ENCODE measurements at places on chromosomes 12 and 14.

DNA sequence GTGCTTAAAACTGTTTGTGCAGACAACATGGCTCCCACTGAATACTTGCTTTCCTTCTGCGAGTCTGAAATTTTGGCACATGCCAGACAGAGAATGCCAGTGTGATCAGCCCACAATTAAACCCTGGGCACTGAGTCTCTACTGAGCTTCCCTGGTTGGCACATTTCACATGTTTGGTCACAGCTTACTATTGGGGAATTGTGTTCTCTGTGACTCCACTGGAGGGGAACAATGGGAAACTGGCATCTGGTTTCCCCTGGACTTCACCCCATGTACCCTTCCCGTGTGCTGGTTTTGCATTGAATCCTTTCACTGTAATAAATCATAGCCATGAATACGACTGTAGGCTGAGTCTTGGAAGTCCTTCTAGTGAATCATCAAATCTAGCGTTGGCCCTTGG, 64.9 kb downstream of the EFCAB11 start:
- DNase-seq, result no peak

DNA sequence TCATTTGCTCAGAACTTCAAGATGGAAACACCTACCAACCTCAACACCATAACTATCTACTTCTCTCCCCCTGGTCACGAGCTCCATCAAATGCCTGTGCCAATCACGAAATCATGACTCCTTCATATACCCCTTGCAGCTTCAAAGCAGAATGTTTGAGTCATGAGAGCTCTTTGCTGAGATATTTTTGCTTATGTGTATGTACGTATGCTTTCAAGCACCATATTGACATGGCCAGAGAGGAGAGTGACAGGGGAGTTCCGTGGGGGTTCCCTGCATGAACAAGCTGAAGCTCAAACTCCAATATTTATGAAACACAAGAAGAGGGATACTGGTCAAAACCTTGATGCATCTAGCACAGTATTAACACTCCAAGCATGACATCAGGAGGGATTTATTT, 374.4 kb downstream of the DPF3 start:
- no peak for DNase-seq

- no peak for DNase-seq
These were observed 43.6 kb downstream of the SYNE3 start for GRCh38 chr14:95472819-95473251.

- DNase-seq, result no peak
These were observed 88.0 kb upstream of the MBIP start for GRCh38 chr14:36408388-36408787.

DNA sequence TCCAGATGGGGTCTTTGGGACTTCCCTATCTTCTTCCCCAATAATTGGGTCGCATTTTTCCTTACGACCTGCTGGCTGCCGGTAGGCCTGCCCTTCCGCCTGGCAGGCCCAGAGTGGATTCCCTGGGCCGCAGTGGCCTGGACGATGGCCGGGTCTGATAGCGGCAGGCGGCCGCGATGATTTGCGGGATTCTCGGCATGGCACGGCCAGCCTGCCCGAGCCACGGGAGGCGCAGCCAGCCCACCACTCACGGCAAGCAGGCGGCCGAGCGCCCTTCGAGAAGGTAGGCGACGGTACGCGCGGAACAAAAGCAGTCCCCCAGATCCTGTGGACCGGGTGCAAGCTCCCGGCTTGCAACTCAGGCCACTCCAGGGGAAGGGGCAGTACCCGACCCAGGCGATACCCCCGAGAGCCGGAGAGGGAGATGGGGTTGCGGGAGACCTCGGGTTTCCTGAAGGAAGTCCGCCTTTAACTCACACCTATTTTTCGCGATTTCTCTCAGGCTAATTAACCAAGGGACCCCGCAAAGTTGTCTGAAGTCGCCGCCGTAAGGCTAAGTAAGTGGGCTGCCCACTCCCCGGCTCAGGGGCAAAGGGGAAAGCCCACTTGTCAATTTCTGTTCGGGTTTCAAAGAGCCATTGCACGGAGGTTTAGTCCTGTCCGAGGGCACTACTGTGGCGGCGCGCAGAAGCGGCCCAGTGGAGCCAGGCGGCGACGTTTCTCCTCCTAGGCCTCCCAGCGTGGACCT, 1.4 kb upstream of the GSC start:
- DNase-seq, result no peak

- no peak for DNase-seq
These were observed 19.2 kb downstream of the PACS2 start for GRCh38 chr14:105333613-105334364.

DNA sequence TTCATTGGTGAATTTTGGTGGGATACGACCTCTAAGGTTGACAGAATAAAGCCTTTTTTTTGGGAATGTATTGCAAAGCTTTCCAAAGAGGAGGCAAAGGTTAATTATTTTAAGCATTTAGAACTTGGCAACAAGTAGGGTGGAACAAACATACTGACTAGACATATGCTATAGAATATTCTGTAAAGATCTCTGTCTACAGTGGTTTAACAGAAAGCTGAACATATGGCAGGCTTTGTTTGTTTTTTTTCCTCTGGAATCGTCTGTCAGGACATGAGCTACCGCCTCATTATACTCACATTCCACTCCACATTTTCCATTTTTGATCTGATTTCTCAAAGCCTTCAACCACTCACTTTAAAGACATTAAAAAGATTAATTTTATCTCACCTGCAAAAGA, 153.4 kb upstream of the PELI2 start:
- no peak for DNase-seq

DNA sequence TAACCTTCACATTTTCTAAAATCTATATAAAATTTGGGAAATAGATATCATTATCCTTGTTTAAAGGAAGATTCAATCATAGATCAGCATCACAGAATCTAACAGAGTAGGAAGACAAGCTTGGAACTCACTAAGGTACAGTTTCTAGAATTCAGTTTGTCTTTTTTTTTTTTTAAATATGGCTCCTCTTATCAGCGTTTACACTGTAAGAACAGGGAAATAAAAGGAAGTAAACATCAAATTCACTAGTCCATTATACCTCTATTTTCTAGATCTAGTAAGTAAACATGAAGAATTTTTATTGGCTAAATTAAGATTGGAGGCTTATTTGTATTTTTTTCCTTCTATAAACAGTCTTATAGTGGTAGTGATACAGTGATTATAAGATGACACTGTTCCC, 144.9 kb downstream of the LRIG3 start:
- no peak for DNase-seq

- no peak for DNase-seq
These were observed 439 bp downstream of the GOLGA5 start for GRCh38 chr14:92794547-92794941.

GRCh38 chr12:19489168-19489567, 49.9 kb downstream of the AEBP2 start:
- DNase-seq, result no peak

- DNase-seq, result no peak
These were observed 796.4 kb downstream of the MED13L start for GRCh38 chr12:115481141-115481540.

DNA sequence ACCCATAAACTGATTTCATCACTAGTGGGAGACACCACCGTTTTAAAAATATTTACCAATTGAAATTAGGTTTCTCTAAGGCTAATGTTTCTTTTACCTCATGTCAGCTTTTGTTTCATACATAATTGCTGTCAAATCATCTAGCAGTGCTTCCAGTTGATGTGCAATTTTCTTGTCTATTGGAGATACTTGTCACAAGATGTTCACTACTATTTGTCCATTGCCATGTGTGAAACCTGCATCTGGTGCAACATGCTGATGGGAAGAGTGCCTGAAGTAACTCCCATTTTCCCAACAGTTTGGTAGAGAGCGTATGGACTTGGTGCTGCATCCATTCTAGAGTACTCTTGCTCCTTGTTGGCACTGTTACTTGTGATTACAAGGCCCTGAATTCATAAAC, 9.7 kb downstream of the XPOT start:
- no peak for DNase-seq

DNA sequence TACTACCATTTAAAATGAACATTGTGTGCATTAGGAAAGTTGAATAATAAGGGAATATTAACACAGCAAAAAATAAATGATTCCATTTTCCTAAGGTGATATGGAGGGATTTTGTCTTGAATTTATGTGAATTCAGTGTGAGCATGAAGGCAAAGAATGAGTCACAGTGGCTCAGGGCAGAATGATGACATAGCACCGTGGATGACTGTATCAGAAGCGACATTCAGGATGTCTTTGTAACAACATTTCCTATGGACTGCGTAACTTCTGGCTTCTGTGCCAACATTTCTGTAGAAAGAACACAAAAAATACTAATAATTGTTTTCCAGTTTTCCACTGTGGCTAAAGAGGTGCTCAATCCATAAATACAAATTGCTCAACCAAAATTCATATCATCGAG, 54.6 kb downstream of the TTC8 start:
- peak; percentile 89 for DNase-seq

DNA sequence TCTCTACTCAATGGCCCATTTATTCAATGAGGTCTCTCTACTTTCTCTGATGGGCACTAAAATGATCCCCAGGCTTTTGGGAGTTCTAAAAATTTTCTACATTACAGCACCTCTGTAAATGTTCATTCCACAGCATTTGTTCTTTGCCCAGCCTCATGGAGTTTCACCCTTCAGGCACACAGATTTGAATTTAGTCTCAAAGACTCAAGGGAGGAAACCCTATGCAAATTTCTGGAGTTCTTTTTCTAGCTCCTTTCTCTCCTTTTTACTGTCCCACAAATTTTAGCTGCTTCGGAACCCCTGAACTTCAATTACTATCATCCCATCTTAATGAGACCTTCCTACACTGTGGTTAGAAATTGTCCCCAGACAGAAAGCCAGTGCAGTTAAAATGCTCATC, 17.5 kb upstream of the RAB21 start:
- DNase-seq, result no peak

- peak; percentile 58 for DNase-seq
These were observed 519 bp downstream of the MORN3 start for GRCh38 chr12:121668750-121669520.

GRCh38 chr14:68574906-68575305, 218.0 kb downstream of the ZFP36L1 start:
- DNase-seq, result peak; percentile 37

GRCh38 chr14:92635896-92636295, 112.5 kb downstream of the LGMN start:
- no peak for DNase-seq

DNA sequence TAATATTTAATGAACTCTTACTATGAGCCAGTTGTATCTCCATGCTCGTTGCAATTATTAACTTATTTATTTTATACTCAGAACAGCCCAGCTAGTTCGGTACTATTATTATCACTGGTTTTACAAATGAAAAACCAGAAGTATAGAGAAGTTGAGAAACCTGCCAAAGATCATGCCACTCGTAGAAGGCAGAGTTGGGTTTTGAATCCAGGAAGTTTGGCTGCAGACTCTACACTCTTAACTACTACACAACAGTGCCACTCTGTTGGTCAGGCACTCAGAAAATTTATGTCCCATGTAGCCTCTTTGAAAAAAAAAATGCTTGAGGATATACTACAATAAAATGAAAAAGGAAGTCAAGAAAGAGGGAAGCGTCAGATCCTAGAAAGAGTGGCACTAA, 71.5 kb upstream of the ARID2 start:
- no peak for DNase-seq

DNA sequence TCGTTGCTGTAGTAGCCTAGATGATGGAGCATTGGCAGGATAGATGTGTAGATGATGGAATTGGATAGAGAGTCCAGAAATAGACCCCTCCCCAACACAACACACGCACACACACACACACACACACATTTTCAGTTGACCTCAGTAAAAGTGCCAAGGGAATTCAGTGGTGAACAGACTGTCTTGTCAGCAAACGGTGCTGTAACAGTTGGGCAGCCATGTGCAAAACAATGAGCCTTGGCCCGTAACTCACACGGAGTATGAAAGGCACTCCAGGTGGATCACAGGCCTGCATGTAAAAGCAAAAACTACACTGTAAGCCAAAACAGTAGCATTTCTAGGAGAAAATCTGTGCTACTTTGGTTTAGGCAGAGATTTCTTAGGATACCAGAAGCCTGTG, 87.8 kb downstream of the DDX51 start:
- DNase-seq, result no peak

DNA sequence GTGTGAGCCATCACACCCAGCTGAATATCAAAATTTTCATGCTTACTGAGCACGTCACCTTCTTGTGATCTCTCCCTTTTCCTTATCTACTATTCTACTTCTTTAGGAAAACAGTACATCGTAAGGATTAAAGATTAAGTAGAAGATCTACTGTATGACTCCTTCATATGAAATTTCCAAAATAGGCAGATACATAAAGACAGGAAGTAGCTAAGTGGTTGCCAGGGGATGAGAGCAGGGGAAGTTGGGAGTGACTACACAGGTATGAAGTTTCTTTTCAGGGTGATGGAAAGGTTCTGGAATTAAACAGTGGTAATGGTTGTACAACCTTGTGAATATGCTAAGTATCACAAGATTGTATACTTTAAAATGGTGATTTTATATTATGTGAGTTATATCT, 36.5 kb upstream of the CERS5 start:
- DNase-seq, result no peak

DNA sequence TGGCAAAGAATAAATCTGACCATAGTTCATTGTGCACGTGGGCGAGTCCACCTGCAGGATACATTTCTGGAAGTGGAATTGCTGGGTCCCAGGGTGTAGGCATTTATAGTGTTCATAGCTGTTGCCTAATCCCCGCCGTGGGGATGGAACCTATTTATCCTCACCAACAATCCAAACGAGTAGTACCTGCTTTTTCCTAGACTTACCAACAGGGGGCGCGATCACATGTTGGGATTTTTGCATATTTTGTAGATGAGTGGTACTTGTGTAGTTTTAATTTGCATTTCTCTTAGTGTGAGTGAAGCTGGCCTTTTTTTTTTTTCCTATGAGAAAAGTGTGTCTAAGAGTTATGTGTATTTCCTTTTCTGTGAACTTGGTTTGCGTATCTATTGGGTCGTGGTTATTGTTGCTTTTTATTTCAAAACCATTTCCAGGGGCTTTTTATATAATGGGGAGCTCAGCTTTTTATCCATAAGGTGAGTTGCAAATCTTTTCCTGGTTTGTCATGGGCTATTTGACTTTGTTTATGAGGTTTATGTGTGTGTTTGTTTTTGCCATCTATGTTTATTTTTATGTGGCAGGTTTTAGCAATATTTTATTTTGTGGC, 67.2 kb downstream of the CCDC92 start:
- peak; percentile 72 for DNase-seq

- no peak for DNase-seq
These were observed 130.3 kb upstream of the RBM19 start for GRCh38 chr12:114096461-114096860.
